ENCODE measurements at places on chromosomes 16 and 17. TPM values are rescaled to one million over a fixed set of nuclear protein-coding genes. Genes with fewer than 3 reads are reported as not detected.

CCL22 gene
- not detected for total RNA-seq

KRTAP9-4 gene
- not detected for total RNA-seq

OTOP3 gene
- not detected for total RNA-seq

NEUROD2 gene
- total RNA-seq: not detected

DLX3 gene
- not detected for total RNA-seq

GRB7 gene
- 7.3 TPM for total RNA-seq

TBX4 gene
- not detected for total RNA-seq

CCL7 gene
- not detected for total RNA-seq

COX6A2 gene
- not detected for total RNA-seq

CEP95 gene
- 61.6 TPM for total RNA-seq

PIK3R6 gene
- total RNA-seq: not detected

KCNG4 gene
- total RNA-seq: not detected

HOXB7 gene
- total RNA-seq: not detected

ANKS3 gene
- total RNA-seq: 29.9 TPM

ETV4 gene
- 23.5 TPM for total RNA-seq
